ENCODE measurements at places on chromosomes 12 and 14. TPM values are rescaled to one million over a fixed set of nuclear protein-coding genes. Genes with fewer than 3 reads are reported as not detected.

GRCh38 chr12:114709112-114709511 lies 25.1 kb upstream of the TBX3 start:
- no peak overlapping the region for H3K27ac ChIP-seq
- DNase-seq: no peak
- peaks cover 3% of the 10 kb centered on the region for H3K4me1 ChIP-seq
- H3K36me3 ChIP-seq: no peaks in the 10 kb centered on the region
- peaks cover 8% of the 10 kb centered on the region for H3K27me3 ChIP-seq

DNAH10 gene
- total RNA-seq: 0.16 TPM

DNA sequence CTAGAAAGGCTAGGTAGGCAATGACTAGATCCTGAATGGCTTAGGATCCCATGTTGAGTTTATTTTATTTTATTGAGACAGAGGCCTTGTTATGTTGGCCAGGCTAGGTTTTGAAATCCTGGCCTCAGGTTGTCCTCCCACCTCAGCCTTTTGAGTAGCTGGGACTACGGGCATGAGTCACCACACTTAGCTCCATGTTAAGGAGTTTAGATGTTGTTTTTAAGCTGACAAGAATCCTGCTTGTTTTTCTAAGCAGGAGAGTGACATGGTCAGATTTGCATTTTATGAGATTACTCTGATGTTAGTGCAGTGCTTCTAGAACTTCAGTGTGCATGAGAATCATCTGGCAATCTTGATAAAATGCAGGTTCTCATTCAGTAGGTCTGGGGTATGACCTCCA lies 14.5 kb downstream of the CCDC198 start:
- H3K36me3 ChIP-seq: no peaks in the 10 kb centered on the region
- no peak overlapping the region for H3K4me3 ChIP-seq
- H3K27ac ChIP-seq: no peak overlapping the region

GRCh38 chr12:14997998-14998397 lies 25.2 kb downstream of the PDE6H start:
- H3K4me1 ChIP-seq: no peaks in the 10 kb centered on the region
- DNase-seq: no peak
- no peak overlapping the region for H3K27ac ChIP-seq
- no peak overlapping the region for H3K4me3 ChIP-seq
- no peaks in the 10 kb centered on the region for H3K36me3 ChIP-seq

C12orf56 gene
- 0.28 TPM for total RNA-seq

- peaks cover 77% of the 10 kb centered on the region for H3K27me3 ChIP-seq
- no peaks in the 10 kb centered on the region for H3K36me3 ChIP-seq
- DNase-seq: no peak
These were observed 645 bp downstream of the FOXA1 start for GRCh38 chr14:37594238-37594970.

DNA sequence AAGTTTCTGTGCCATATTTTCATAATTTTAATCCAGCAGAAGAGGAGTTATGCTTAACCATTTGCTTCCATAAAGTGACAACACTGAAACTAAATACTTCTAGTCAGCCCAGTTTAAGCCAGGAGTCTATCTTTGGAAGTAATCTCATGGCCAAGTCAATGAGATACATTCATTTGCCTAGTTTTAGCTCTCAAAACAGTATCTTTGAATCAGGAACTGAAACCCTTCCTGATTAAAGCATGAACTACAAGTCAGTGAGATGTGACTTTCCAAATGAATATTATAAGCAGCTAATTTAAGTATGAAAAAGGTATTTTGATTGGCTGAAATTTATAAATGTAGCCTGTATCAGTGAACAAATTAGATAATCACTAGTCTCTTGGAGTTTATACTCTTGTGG lies 491.5 kb downstream of the SLC6A15 start:
- no peak overlapping the region for H3K4me3 ChIP-seq
- H3K4me1 ChIP-seq: no peaks in the 10 kb centered on the region
- DNase-seq: no peak
- H3K27me3 ChIP-seq: no peaks in the 10 kb centered on the region
- H3K36me3 ChIP-seq: no peaks in the 10 kb centered on the region

PLEK2 gene
- 1.8 TPM for total RNA-seq

GRCh38 chr12:9899209-9899608 lies 17.9 kb downstream of the KLRF2 start:
- no peaks in the 10 kb centered on the region for H3K4me1 ChIP-seq
- no peaks in the 10 kb centered on the region for H3K27me3 ChIP-seq
- no peaks in the 10 kb centered on the region for H3K36me3 ChIP-seq
- no peak for DNase-seq
- no peak overlapping the region for H3K27ac ChIP-seq

DNA sequence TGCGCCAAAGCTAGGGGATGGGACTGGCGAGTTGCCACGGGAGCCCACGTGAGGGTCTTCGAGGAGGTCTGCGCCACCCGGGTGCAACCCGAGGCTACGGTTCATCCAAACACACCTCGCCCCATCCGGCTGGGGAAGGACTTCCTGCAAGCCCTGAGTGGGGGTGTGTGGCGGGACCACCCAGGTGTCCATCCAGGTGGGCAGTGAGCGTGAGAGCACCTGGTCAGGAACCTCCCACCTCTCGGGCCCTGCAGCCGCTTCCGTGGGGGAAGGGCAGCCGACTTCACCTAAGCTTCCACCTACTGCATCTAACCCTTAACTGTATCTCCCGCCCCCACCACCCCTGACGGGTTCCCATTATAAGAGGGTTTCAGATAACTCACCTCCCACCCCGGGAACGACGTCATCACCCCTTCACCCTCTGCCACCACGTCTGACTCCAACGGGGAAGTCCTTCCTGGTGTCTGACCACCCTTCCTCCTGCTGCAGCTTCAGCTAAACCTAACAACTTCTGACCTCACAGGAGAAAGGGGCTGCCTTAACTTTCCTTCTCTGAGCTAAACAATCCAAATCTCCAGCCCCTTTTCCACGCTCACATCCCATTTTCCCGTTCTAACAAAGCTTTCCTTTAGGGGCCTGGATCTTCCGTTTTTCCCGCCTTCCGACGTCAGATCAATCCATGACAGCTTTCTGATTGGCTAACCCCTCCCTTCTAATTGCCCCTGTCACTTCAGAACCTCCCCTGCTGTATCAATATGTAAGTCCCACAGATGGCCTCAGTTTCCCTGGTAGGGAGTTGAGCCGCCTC lies 27.4 kb upstream of the SMUG1 start:
- peaks cover 32% of the 10 kb centered on the region for H3K27me3 ChIP-seq
- peaks cover 17% of the 10 kb centered on the region for H3K4me1 ChIP-seq
- no peak overlapping the region for H3K27ac ChIP-seq
- no peak for DNase-seq

TSPAN19 gene
- total RNA-seq: not detected

DNA sequence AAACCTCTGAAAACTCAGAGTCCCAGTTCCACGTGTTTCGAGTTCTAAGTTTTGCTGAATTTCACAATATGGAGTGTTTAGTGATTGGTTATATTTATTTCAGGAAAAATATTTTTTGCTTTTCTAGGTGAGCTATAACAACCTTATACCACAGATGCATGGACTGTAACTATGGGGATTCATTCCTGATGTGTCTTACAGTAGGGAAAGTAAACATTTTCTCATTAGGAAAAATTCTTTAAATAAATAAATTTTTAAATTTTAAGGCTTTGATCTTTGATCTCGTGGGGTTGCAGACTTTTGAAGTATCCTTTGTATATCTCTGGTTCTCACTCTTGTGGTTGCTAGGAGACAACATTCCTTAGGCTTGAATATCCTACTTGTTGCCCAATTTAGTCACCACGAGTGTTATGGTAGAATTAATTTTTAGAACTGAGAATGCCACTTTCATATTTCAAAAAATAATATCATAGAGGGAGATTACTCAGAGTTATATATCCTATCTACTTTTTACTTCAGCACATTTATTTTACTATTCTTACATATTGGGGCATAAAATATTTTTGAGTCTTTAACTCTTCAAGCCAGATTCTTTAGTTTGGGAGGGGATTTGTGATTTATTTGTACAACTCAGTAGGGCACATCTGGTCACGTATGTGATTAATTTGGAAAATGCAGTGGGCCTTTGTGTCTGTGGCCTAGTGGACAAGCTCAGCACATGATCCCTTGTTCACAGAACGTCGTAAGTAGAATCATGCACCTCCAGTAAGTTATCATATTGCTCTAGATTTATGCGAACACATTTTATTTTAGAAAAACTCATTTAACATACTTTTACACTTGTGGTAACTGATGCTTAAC lies 224.0 kb downstream of the TTC6 start:
- no peaks in the 10 kb centered on the region for H3K27me3 ChIP-seq
- H3K4me1 ChIP-seq: peaks cover 12% of the 10 kb centered on the region
- H3K36me3 ChIP-seq: no peaks in the 10 kb centered on the region
- H3K27ac ChIP-seq: no peak overlapping the region
- no peak for DNase-seq
- no peak overlapping the region for H3K4me3 ChIP-seq

DNA sequence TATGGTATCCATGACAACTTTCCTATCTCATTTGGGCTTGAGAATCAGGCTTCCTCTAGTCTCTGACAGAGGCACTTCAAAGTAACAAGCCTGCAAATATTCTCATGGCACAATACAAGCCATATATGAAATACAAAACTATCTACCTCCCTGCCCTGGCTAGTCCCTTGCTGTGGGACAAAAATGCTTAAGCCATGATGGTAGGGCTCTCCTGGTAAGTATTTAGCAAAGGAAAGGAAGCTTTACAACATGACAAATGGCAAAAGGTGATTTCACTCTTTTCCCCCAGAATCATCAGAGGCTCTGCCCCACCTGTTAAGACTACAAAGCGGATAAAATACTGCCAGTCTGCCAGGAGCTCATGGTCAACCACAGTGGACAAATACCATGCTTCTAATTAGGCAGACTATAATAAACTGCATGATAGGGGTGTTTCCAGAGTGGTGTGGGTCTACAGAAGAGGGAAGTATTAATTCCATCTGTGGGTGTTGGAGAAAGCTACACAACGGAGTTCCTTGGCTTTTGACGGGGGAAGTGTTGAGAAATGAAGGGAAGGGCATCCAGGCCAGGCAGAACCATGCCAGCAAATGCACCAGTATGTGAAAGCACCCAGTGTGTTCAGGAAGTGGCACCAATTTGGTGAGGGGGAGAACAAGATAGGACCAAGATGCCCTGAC lies 92.9 kb downstream of the SPTSSA start:
- H3K27me3 ChIP-seq: no peaks in the 10 kb centered on the region
- H3K27ac ChIP-seq: peak overlapping the region; percentile 6
- no peaks in the 10 kb centered on the region for H3K36me3 ChIP-seq
- DNase-seq: no peak

SYNDIG1L gene
- not detected for total RNA-seq

DNA sequence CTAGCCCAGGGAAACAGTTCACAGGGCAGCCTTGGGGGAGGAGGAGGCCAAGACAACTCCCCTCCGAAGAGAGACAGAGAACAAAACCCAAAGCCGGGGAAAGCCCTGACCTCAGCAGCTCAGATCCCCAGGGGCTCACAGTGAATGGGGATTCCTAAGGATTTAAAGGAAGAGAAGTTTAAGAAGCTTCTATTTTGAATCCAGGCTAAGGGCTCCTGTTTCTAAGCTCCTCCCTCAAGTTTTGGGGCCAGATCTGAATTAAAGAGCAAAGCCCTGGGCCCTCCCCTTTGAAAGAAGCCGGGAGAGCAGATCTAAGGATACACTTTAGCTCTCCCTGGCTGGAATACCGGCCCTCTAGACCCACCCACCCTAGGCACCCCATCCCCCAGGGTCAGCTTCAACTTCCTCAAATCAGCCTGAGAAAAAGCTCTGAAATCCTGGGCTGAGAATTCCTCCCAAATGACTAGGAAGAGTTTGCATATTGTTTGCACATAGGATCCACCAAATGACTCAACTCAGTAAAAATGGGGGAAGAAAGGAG lies 3.9 kb downstream of the KDM2B start:
- no peaks in the 10 kb centered on the region for H3K27me3 ChIP-seq
- no peaks in the 10 kb centered on the region for H3K36me3 ChIP-seq
- H3K4me3 ChIP-seq: no peak overlapping the region
- H3K4me1 ChIP-seq: peaks cover 34% of the 10 kb centered on the region

DNA sequence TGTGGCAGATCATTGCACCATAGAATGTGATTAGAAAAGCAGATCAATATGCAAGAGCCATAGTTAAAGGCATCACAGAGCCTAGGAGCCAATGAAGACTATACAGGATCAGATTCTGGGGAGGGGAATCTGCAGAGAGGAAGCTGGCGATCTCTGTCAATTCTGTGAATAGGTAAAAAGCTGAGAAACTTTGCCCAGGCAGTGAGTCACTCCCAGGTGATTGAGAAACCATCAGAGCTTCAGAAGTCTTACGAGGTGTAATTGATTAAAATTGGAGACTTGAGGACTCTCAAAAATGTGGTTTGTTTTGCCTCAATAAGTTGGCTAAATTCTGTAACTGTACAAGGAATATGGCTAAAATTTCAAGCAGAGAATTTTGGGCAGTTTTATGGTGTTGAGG lies 41.7 kb upstream of the TSPAN11 start:
- peaks cover 4% of the 10 kb centered on the region for H3K4me1 ChIP-seq
- H3K27me3 ChIP-seq: no peaks in the 10 kb centered on the region
- no peak overlapping the region for H3K27ac ChIP-seq

GLIPR1L1 gene
- not detected for total RNA-seq

GRCh38 chr12:51188359-51189051 lies 15.6 kb upstream of the TFCP2 start:
- H3K27me3 ChIP-seq: no peaks in the 10 kb centered on the region
- H3K4me3 ChIP-seq: no peak overlapping the region
- DNase-seq: no peak
- H3K27ac ChIP-seq: no peak overlapping the region
- H3K36me3 ChIP-seq: peaks cover 16% of the 10 kb centered on the region
- H3K4me1 ChIP-seq: no peaks in the 10 kb centered on the region

DNA sequence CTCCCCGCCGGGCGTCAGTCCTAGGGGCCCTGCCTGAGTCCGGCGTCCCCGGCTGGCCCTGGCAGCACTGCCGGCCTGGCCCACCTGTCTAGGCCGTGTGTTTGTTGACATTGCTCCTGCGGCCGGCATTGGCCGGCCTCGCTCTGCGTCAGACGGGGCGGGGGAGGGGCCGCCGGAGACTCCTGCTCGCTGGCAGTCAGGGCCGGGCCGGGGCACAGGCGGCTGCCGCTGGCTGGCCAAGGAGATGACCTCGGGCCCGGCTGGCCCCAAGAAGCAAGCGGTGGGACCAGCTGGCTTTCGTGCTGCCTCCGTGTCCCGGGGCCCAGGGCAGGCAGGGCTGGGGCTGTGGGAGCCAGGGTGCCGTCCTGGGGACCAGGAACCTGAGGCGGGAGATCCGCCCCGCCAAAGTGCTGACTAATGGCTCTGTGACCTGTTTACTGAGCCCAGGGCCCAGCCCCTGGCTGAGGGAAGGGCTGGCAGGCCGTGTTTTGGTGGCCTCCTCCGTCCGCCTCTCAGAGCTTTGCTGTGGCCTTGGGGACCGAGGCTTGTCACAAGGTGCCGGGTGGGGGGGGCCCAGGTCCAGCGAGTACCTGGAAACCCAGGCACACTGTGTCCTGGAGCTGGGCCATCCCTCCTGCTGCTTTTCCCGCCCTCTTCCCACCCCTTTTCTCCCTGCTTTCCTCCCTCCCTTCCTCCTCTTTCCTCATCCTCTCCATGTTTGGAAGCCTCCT lies 1.8 kb downstream of the ULK1 start:
- H3K36me3 ChIP-seq: no peaks in the 10 kb centered on the region
- peak overlapping the region; percentile 95 for H3K27ac ChIP-seq
- no peaks in the 10 kb centered on the region for H3K27me3 ChIP-seq
- H3K4me3 ChIP-seq: peak overlapping the region; percentile 54

CLEC1A gene
- 4.8 TPM for total RNA-seq

NXPH4 gene
- total RNA-seq: not detected

- no peak overlapping the region for H3K4me3 ChIP-seq
- DNase-seq: no peak
- H3K27me3 ChIP-seq: no peaks in the 10 kb centered on the region
- H3K27ac ChIP-seq: no peak overlapping the region
- no peaks in the 10 kb centered on the region for H3K36me3 ChIP-seq
These were observed 4.5 kb downstream of the ETFBKMT start for GRCh38 chr12:31664038-31664437.

Measured in sigmoid colon (tissue), 7 donors.